T-helper 2 cell treated with Interferon-gamma antibody and Interleukin-4, amounts not matched to agents 5 μg/mL and 100 μg/mL, for 36 hours (primary cell): ENCODE measurements at places on chromosomes 1 and 21.

DNA sequence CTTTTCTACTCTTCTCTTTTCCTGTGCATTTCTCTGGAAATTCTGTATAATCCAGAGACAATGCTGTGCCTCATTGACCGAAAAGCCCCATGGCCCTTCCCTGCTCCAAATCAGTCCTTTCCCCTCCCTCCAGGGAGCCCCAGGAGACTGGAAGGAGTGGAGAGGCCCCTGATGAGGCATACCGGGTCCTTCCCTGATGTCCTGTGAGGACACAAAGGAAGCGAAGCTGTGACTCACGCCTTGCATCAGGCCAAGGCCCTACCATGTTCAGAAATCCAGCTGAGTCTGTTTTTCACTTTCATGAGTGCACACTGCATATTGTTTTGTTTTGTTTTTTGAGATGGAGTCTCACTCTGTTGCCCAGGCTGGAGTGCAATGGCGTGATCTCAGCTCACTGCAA is 38.7 kb upstream of the BECN2 start:
- DNase-seq: no peak

DNA sequence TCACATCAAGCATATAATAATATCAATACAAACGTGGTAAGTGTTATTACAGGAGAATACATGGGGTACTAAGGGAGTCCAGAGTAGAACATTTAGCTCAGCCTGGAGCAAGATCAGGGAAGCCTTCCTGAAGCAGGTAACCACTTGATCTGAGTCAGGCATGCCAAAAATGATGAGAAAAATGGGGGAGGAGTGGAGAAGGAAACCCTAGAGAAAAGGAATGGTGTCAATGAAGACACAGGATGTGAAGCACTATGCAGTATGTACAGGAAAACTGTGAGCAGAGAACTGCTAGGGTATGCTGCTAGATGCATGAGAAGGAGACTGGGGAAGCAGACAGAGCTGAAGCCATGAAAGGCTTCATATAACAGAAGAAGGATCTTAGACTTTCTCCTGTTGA is 84.7 kb downstream of the NOTCH2 start:
- no peak for DNase-seq

GRCh38 chr1:154884869-154885701 is 15.0 kb upstream of the KCNN3 start:
- DNase-seq: no peak

DNA sequence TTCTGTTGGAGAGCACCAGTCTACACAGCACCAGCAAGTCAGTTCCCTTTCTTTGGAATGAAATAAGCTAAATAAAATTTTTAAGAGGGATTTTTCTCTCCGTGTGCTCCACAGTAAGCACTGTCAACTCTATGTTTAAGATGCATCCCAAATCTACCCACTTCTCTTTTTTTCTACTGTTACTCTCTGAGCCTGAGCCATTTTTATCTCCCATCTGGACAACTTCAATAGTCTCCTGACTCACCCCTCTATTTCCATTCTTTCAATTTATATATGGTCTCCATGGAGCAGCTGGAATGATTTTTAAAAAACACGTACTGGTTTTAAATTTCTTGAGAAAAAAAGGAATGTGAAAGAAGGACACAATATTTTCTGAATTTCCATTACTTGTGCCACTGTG is 24.7 kb upstream of the CCT8 start:
- DNase-seq: no peak
